Thyroid gland (tissue), 4 donors: ENCODE measurements at places on chromosomes 2 and 18. TPM values are rescaled to one million over a fixed set of nuclear protein-coding genes. Genes with fewer than 3 reads are reported as not detected.

The KCTD18 gene
- total RNA-seq, result 32.6 TPM

The STPG4 gene
- total RNA-seq, result not detected

The BOK gene
- 32.1 TPM for total RNA-seq

The RIT2 gene
- total RNA-seq, result not detected

The ITGA4 gene
- total RNA-seq, result 6.6 TPM

The RAMP1 gene
- total RNA-seq, result 3.4 TPM

The SP110 gene
- total RNA-seq, result 19.3 TPM

The UGT1A5 gene
- 2.9 TPM for total RNA-seq

The CYTIP gene
- 3.2 TPM for total RNA-seq

The MAP2 gene
- total RNA-seq, result 153 TPM

The RFX8 gene
- total RNA-seq, result not detected
